Stimulated activated CD4-positive, alpha-beta T cell treated with anti-CD3 and anti-CD28 coated beads, TNF-alpha, amount 100 ng/mL, for 4 hours (primary cell): ENCODE measurements at places on chromosomes 13 and 19.

DNA sequence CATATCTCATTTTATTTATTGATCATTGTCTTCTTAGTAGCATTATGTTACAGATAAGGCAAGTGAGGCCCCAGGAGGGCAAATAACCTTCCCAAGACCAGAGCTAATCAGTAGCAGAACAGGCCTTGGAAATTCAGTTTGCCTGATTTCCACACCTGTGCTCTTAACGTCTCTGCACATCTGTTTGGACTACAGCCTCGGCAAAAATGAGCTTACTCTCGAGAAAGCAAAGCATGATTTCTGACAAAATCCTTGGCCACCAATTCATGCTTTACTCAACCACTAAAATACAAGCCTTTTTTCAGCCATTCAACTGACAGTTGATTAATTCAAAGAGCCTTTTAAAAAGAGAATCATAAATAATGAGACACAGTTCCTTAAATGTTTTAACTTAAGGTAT lies 309.3 kb upstream of the HTR2A start:
- no peak for DNase-seq

- no peak for DNase-seq
Observed at GRCh38 chr13:59304596-59304995, 859.1 kb downstream of the DIAPH3 start.

GRCh38 chr13:67139551-67139950 lies 90.6 kb downstream of the PCDH9 start:
- no peak for DNase-seq

DNA sequence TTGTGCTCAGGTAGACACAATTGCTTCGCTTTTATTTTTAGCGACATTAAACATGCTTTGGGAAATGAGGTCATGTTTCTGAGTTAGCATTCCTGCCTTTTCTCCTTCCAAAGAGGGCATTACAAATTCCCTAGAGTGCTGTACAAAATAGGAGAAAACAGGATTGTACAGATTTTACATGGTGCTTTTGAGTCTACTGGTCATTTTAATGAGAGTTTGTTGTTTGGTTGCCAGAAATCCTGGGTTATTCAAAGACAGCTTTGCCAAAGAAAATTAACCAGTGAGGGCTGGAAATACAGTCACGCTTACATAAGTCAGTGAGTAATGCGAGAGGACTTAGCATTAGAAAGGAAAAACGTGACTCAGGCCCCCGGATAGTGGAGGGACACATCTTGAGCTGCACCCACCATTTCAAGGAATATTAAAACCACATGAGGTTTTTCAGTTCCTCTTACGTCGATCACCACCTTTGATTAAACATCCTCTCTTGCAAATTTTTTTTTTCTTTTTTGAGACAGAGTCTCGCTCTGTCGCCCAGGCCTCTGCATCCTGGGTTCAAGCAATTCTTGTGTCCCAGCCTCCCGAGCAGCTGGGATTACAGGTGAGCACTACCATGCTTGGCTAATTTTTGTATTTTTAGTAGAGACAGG lies 55.4 kb downstream of the SACS start:
- DNase-seq, result peak; percentile 63

GRCh38 chr13:46720189-46720588 lies 76.8 kb downstream of the ESD start:
- no peak for DNase-seq

DNA sequence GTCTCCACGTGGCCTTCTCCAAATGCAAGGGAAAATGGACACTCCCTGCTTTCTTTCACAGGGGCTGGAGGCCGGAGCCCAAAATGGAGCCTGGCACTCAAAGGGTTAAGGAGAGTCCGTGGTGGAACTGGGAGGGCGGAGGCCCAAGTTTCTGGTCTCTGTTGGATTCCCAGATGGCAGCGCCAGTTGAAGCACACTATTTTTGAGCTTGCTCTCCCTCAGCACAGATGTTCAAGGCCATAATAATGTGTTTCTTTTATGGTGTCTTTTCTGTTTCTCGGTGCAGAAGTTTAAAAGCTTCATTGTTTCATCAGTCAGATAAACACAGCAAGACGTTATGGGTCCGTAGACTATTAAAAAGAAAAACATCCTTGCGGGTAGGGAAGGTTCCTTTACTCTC lies 67.6 kb downstream of the TNFRSF19 start:
- DNase-seq, result no peak

- DNase-seq, result no peak
Observed at GRCh38 chr19:17458970-17459369, 1.8 kb downstream of the NXNL1 start.

DNA sequence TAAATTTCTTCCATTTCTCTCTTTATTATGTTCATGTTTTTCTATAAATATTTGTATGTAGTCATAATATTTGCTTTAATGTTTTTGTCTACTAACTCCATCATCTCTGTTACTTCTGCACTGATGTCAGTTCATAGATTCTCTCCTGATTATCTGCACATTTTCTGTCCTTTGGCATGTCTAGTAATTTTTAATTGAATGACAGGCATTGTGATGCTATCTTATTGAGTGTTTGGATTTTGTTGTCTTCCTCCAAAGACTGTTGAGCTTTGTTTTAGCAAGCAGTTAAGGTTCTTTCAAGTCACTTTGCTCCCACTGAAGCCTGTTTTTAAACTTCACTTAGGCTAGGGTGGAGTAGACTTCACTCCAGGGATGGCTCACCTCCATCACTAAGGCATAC lies 276.8 kb downstream of the DLEU7 start:
- DNase-seq, result no peak

DNA sequence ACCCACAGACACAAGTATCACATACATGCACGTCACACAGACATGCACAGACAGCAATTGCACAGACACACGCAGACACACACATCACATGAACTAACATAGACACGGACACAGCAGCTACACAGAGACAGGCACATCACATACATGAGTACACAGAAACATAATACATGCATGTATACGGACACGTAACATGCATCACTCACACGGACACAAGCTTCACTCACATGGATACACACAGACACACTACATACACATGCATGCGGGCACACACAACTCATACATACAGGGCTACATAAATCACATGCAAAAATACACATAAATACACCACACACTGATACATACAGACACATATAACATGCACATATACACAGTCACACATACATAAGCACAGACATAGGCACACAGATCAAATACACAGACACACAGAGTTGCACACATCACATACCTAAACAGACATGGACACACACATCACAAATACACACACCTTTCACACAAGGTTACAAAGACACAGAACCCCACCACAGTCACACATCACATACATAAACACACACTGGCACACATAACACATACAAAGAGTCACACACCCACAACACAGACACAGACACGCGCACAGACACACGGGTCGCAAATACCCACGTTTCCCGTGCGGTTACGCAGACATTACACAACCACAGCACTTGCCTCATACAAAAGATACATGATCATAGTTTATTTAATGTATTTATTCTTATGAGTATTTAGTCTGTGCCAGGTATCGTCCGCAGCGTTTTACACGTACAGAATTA lies 1.1 kb upstream of the LMTK3 start:
- DNase-seq, result no peak

- DNase-seq, result no peak
Observed at GRCh38 chr19:18049385-18049784, 37.3 kb downstream of the IL12RB1 start.

DNA sequence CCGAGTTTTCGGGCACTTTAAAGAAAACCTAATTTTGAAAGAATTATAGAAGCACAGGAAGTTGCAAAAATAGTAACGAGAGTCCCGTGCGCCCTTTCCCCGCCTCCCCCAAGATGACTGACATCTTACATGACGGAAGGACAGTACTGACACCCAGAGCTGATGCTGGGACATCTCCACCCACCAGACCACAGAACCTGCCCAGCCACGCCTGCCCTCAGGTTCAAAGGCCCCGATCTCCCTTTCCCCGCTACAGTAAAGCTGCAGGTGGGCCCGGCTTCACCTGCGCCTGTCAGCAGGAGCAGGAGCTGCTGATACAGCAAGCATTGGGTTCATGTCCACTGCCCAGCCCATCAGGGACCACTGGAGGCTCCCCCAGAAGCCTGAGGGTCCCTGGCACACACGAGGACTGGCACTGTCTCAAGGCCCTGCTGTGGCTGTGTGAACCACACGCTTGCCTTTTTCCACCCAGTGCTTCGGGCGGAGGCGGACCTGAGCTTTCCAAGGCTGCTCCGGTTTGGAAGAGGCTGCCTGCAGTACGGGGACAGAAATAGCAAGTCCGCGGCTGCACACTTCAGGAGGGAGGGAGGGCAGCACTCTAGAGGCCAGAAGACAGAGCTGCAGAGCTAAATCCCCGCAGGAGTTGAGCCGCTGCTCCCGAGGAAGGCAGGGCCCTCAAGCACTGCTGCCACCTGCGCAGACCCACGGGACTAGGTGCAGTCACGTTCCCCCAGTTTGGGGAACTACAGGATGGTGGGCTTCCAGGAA lies 8.7 kb downstream of the MAP2K2 start:
- DNase-seq, result no peak

GRCh38 chr13:80572308-80572922 lies 231.5 kb upstream of the SPRY2 start:
- DNase-seq, result no peak

GRCh38 chr13:72959643-72960042 lies 99.2 kb upstream of the KLF5 start:
- DNase-seq, result no peak

GRCh38 chr13:97885641-97886040 lies 67.8 kb upstream of the IPO5 start:
- no peak for DNase-seq

- no peak for DNase-seq
Observed at GRCh38 chr19:4550018-4550417, 9.5 kb downstream of the SEMA6B start.

DNA sequence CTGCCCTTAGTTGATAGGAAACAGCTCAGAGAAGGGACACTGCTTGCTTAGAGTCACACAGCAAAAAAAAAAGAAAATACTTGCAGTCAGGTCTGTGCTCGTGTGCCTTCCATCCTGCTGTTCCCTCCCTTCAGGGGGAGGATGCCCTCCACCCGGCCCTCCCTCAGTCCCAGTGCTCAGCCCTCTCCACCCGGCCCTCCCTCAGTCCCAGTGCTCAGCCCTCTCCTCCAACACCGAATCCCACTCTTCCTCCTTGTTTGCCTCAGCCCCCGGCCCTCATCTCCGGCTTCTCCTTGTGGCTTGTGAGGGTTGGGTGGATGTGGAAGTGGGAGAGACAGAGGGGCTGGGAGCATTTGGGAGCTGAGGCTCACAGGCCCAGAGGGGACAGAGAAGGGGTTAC lies 5.8 kb downstream of the TFPT start:
- DNase-seq, result no peak

- no peak for DNase-seq
Observed at GRCh38 chr13:44386913-44387556, 13.4 kb downstream of the SERP2 start.

GRCh38 chr13:74530011-74530410 lies 395.8 kb upstream of the KLF12 start:
- no peak for DNase-seq

DNA sequence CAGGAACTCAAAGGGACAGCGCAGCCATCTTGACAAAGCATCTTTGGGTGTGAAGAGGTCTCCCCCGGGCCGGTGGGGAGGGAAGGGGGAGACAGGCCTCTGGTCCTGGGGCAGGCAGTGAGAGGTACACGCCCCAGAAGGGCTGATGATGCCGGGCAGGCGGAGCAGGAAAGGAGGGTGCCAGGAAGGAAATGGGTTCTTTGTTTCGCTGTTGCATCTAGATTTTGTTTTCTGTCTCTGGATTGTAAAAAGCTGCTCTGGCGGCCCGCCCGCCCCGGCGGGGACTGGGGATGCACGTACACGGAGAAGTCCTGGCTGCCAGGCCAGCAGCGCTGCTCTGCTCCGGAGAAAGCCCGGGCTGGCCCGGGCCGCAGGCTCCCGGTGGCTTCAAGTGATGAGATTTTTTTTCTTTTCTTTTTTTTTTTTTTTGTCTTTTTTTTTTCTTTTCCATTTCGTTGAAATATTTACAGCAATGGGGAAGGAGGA lies 13.2 kb upstream of the ASF1B start:
- DNase-seq, result no peak

DNA sequence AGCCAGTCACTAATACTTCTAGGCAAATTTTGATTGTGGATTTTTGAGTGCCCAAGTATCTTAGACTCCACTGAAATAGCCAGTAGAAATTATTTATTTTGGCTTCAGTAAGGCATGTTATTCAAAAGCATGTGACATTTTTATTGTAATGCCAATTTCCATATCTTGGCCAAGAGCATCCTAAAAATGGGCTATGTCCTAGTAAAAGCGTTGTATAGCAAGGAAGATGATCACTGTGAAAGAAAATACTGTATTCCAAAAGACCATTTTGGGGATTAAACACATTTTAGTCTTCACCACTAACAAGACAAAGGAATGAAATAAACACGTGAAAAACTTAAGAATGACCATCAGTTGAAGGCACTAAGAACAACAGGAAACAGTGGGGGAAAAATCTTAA lies 149.1 kb downstream of the NUFIP1 start:
- no peak for DNase-seq

DNA sequence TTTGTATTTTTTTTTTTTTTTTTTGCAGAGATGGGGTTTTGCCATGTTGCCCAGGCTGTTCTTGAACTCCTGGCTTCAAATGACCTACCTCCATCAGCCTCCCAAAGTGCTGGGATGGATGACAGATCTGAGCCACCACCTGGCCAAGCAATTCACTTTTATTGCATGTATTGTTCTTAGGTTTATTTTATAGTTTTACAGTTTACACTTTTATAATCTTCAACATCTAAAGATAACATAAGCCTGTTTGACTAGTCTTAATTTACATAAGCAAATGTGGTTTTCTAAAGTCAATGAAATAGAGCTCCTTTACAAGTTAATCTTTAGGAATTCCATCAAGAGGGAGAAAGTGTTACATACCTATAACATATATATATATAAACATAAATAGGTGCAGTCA lies 9.5 kb upstream of the MPV17L2 start:
- DNase-seq, result no peak

DNA sequence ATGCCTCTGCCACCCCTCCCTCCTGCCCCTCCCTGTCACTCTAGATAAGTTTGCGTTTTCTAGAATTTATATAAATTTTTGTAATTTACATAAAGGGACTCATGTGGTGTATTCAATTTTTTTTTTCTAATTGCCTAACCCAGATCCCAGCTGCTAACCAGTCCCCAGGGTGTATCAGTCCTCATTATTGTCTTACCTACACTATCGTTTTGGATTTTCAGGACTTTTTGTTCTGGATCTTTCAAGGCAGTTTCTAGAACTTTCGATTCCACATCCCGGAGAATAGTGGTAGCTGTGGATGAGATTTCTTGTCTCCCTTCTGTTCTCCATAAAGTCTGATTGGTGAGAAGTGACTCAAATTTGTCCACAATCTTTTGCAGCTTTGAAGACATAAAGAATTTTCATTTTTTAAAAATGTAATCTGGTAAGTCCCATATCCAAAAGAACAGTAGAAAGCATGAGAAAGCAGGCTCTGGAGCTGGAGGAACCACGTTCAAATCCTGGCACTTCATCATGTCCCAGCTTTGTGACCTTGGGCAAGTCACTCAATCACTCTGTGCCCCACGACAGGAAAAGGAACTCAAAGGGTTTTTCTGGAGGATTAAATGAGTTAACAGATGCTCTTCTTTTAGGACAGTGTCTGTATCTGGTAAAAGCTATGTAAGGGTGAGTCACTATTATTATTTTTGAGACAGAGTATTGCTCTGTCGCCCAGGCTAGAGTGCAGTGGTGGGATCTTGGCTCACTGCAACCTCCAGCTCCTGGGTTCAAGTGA lies 19.7 kb downstream of the ADGRE3 start:
- DNase-seq, result no peak

- no peak for DNase-seq
Observed at GRCh38 chr13:50006426-50007135, 8.7 kb upstream of the KCNRG start.
